ENCODE measurements at places on chromosomes 2 and 18.
A peak's percentile ranks its signal among the peaks of the same experiment; 100 is the strongest.

- no peak for DNase-seq
These were observed 484.7 kb downstream of the EIPR1 start for GRCh38 chr2:2892892-2893291.

DNA sequence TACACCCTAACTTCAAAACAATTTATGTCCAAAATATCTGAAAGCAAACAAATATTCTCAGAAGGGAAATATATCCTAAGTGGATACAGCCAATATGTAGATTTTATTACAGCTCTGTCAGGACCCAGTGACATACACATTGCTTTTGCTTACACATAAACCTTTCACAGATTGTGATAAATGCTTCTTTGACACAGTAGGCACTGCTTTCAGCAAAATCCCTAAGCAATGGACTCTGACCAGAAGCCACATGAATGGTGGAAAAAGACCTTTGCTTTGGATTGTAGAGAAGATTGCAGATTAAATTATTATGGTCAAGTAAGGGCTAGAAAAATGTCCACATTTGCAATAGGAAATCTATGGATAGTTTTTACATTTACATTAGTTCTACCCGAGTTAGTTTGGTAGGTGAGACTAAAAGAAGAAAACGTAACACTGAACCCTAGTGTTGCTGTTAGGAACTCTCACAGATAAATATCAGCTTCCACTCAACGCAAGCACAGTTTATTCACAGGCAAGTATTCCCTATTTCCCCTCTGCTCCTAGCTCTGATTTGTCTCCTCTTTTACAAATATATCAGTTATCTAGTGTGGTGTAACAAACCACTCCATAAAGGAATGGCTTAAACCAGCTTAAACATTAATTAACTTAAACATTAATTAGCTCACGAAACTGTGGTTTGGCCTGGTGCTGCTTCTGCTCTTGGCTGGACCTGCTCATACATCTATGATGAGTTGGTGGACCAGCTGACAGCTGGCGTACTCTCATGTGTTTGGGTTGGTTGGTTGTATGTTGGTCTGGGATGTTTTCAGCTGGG is 23.6 kb upstream of the SERPINE2 start:
- DNase-seq: no peak

- DNase-seq: no peak
These were observed 28.9 kb downstream of the CRIM1 start for GRCh38 chr2:36384454-36384853.

- no peak for DNase-seq
These were observed 274.3 kb downstream of the PRKCE start for GRCh38 chr2:45925636-45926366.

GRCh38 chr18:44411262-44411905 is 269.3 kb upstream of the SETBP1 start:
- DNase-seq: no peak

DNA sequence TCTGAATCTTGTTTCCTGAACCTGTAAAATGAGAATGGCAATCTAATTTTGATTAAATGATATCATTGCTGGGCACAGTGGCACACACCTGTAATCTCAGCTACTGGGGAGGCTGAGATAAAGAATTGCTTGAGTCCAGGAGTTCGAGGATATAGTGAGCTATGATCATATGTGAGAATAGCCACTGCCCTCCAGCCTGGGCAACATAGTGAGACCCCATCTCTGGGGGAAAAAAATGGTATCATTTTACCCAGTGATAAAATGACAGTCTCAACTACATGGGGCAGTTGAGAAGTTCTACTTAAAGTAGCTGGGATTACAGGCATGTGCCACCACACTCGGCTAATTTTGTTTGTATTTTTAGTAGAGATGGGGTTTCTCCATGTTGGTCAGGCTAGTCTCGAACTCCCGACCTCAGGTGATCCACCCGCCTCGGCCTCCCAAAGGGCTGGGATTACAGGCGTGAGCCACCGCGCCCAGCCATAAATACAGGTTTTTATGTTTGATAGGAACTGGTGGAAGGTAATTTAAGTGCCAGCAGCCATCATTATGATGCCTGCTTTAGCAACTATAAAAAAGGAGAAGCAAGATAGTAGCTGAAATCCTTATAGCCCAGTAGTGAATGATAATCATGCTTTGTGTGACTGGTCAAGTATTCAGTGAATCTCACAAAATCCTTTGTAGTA is 17.0 kb downstream of the BZW1 start:
- no peak for DNase-seq

- peak; percentile 92 for DNase-seq
These were observed at the start of gene UNC80 for GRCh38 chr2:209771474-209772289. UNC80 (plus strand) TSS chr2:209771832; CDS start chr2:209772073, 241 bp downstream.

DNA sequence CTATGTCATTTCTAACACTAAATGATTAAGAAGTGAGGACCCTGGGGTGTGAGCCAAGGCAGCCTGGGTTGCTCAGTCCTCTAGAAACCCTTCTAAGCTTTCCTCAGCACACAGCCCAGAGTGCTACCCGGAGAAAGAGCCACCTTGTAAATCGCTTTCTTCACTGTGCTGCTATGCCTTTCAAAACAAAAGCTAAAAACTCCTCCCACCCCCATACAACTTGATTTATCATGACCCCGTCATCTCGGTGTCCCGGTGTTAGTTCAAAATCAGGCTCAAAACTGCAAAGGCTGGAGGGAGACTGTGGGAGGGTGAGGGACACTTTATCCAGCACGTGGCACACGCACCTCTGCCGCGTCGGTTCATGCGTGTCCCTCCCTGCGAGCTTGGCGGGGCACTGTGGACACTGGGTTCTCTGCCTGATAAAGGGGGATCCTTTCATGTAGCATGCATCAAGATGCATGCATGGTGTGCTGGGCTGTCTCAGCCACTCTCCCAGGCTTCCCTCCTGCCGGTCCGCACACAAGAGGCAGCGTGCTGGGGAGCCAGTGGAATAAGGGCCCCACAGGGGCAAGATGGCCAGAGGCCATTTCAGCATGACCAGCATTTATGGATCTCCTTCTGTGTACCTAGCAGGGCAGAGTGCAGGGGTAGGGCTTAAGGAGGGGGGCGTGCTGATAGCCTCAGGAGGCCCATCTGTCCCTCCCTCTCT is 170.4 kb downstream of the SMAD7 start:
- DNase-seq: peak; percentile 63

GRCh38 chr2:30321466-30321865 is 90.1 kb downstream of the LBH start:
- DNase-seq: no peak

- peak; percentile 31 for DNase-seq
These were observed 16.9 kb downstream of the CROCC2 start for GRCh38 chr2:240922982-240923537.

DNA sequence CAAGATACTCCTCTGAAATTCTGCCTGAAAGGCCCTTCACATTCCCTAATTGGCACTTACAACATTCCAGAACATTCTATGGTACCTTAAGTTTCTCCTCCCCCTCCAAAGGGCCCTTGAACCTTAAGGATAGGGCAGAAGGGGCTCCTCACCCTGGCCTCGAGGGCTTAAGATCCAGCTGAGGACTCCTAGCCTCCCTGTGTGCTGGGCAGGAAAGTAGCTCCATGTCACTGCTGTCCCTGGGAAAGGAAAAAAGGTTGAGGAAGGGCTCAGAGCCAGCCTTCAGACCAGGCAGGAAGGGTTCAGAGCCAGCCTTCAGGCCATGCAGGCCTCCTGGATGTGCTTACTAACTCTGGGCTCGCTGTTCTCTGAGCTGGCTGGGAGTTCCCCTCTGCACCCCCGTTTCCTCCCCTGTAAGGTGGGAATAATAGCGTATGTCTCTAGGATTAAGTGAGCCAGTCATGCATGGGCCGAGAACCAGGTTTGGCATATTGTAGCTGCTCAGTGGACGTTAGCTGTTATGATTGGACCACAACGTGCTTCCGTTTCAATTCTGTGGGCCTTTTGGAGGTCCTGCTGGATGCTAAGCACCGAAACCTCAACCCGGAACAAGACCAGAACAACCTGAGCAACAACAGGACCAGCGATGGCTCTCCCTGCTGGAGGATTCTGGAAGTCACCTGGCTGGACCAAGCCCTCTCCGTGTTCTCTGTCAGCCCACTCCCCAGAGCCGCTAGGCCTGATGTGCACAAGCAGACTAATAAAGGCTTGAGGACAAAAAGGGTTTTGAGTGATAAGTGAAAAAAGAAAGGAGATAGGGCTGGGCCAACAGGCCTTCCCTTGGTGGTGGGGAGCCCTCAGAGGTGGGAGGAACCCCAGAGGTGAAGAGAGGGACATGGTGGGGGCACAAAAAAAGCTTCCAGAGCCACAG is 1.0 kb upstream of the B3GNT7 start:
- DNase-seq: no peak

GRCh38 chr2:215356334-215356947 is 44.6 kb downstream of the ATIC start:
- no peak for DNase-seq

DNA sequence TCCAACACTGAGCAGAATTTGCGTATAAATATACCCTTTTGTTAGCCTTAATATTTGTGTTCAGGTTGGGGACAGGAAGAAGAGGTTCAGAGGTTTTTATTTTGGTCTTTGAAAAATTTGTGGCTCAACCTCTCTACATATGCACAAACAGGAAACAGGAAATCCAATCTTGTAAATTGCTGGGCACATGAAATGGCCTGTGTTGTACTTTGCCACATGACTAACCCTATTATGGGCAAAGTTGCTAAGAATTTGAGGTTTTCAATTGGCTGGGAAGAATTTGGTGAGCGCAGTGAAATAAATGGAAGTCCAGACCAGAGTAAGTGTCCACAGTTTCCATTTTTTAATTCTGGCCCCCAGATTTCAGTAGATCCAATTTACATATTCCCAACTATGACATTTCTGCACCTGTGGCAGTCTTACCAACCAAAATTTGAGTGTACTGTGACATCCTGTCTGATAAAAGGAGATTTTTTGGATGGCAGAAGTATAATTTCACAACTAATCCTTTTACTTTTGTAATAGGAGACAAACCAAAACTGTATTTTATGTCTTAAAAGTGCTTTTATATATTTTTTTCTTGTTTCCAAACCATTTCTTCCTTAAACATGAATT is 63.6 kb downstream of the COX7A2L start:
- DNase-seq: no peak

GRCh38 chr2:119694470-119694844 is 15.5 kb downstream of the TMEM177 start:
- DNase-seq: no peak

- DNase-seq: no peak
These were observed 19.0 kb downstream of the CRIM1 start for GRCh38 chr2:36374585-36374984.

DNA sequence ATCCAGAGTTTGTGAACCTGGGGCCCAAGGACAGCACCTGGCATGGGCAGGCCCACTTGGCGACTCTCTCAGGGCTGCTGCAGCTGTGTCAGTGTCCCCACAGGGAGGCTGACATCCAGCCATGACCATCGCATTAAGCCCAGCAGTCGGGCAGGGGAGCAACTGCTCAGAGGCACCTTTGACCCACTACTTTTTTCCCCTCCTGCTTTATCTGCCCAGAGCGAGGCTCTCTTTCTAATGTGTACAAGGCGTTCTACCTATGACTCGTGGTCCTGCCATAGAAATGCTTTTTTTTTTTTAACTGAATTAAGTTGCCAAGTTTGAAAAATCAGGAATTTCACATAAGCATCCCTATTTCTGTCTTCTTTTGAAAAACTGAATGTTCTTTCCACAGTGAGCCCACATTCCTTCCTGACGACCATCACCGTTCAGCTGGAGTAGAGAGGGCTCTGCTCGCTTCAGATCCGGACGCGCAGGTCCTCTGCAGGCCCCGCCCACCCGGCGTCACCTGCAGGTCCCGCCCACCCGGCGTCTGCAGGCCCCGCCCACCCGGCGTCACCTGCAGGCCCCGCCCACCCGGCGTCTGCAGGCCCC is 403 bp upstream of the CLUL1 start:
- DNase-seq: peak; percentile 59

GRCh38 chr2:232343821-232344220 is 34.7 kb upstream of the ALPP start:
- no peak for DNase-seq

GRCh38 chr2:233360771-233361176 is 6.5 kb downstream of the DGKD start:
- no peak for DNase-seq

DNA sequence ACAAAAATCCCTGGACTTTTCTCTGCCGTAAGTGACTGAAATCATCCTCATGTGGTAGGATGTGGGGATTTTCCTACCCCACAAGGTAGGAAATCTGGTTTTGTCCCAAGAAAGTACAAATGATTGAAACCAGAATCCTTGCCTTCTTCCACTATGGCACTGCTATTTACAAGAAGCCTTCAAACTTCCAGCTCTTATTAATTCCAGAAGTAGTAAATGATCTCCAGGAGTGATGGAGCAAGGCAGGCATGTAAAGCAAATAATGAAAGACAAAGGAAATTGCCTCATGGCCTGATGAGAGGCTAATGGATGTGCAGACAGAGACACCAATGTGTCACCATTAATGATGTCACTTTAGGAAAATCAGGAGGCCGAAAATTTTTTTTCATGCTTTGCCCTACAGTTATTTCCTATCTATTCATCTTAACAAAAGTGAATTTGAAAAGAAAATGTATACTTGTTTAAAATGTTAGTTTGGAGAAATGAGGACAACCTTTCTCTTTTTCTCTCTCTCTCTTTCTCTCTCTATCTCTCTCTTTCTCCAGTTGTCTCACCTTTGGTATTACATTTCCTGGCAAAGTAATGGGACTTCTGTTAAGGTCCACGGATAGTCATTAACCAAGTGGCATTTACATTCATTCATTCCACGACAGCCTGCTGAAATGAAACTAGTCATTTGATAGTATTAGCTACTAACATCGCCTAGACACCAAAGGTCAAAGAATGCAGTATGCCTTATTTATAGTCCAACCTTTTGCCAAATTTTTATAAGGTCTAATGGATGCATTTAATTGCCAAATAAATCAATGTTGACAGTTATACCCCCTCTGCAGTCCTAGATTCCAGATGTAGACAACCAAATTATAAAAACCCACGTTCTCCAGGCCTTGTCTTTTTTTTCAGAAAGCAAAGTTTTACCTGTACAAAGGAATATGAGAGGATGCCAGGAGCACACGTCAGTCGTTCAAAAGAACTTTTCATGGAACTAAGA is 5.0 kb upstream of the EVA1A start:
- peak; percentile 59 for DNase-seq

GRCh38 chr2:212956665-212957607 is 194.5 kb downstream of the IKZF2 start:
- DNase-seq: no peak

DNA sequence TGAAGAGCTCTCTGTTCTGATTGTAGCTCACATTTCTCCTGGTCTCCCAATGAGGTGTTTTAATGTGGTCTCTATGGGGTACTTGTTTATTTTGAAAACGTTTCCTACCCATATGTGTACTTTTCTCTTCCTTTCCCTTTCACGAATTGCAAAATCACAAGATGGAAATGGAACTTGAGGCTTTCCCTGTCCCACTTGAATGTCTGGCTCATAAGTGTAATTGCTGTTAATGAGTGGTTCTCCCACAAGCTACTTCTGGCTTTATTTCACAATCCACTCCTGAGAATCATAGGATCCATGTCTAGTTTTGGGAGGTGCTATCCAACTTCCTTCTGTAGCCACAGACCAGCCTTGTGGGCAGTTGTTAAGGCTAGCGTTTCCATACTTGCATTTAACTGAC is 81.1 kb upstream of the CAVIN2 start:
- DNase-seq: no peak

- DNase-seq: no peak
These were observed 476.1 kb downstream of the DLGAP1 start for GRCh38 chr18:3979024-3979423.

Measured in retina (tissue), 1 donor.